ENCODE measurements at places on chromosomes 3 and 15. TPM values are rescaled to one million over a fixed set of nuclear protein-coding genes. Genes with fewer than 3 reads are reported as not detected.

DNA sequence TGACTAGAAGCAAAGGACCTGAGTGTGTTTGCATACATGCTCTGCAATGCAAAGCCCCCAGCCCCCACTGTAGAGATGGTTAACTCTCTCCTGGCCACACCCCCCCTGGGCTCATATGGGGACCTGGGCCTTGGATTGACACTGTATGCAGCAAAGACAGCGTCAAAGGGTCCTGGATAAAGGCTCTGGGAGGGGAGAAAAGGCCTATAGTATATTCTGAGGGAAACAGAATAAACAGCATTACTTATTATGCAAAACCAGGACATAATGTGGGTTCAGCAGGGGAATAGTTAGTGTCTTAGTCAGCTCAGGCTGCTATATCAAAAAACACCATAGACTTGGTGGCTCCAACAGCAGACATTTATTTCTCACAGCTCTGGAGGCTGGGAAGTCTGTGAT lies 158.7 kb downstream of the APBA2 start:
- H3K27me3 ChIP-seq = no peaks in the 10 kb centered on the region
- no peak for DNase-seq
- no peaks in the 10 kb centered on the region for H3K4me1 ChIP-seq
- no peaks in the 10 kb centered on the region for H3K36me3 ChIP-seq

- H3K36me3 ChIP-seq = no peaks in the 10 kb centered on the region
- no peak for DNase-seq
- H3K27me3 ChIP-seq = no peaks in the 10 kb centered on the region
- no peaks in the 10 kb centered on the region for H3K4me1 ChIP-seq
- H3K4me3 ChIP-seq = no peak overlapping the region
- no peak overlapping the region for H3K27ac ChIP-seq
These were observed 386.9 kb upstream of the CNTN3 start for GRCh38 chr3:75001330-75001729.

DNA sequence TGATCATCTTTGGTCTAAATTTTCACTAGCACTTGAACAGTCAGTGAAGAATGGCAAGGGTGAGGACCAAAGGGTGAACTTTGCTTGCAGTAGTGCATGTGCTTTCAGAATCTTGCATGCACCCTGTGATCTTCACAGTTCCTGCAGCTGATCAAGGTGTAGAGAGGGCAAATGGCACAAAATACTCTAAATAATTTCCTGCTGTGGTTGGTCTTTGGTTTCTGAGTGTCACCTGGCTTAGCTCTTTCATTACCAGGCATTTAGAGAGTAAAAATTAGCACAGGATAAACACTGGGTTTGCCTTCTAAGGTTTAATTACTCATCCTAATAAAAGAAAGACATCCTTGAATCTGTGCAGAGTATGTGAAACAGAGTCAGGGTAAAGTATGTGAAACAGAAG lies 11.4 kb downstream of the TIPARP start:
- H3K36me3 ChIP-seq = no peaks in the 10 kb centered on the region
- H3K4me3 ChIP-seq = peak overlapping the region; percentile 26
- no peak for DNase-seq
- H3K27me3 ChIP-seq = no peaks in the 10 kb centered on the region
- peak overlapping the region; percentile 4 for H3K27ac ChIP-seq
- H3K4me1 ChIP-seq = peaks cover 50% of the 10 kb centered on the region

DNA sequence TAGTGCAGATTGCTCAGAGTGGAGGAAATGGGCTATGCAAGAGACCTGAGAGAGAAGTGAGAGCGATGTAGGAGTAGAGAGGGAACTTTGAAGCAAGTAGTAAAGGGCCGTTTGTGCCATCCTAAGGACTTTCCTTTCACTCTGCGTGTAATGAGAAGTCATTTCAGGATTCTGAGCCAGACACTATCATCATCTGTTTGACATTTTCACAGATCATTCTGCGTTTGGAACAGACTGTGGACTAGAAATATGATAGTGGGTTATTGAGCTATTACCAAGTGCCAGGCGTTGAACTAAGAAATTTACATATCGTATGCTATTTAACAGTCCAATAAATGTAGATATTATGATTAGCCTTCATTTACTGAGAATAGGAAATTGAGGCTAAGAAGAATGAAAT lies 150.0 kb upstream of the ROBO2 start:
- H3K27ac ChIP-seq = no peak overlapping the region
- no peaks in the 10 kb centered on the region for H3K4me1 ChIP-seq
- H3K4me3 ChIP-seq = no peak overlapping the region
- no peaks in the 10 kb centered on the region for H3K27me3 ChIP-seq

QARS1 gene
- 185 TPM for polyA plus RNA-seq

- no peak overlapping the region for H3K4me3 ChIP-seq
- no peak for DNase-seq
- peaks cover 3% of the 10 kb centered on the region for H3K4me1 ChIP-seq
These were observed 77.8 kb downstream of the LIPC start for GRCh38 chr15:58509556-58509955.

DNA sequence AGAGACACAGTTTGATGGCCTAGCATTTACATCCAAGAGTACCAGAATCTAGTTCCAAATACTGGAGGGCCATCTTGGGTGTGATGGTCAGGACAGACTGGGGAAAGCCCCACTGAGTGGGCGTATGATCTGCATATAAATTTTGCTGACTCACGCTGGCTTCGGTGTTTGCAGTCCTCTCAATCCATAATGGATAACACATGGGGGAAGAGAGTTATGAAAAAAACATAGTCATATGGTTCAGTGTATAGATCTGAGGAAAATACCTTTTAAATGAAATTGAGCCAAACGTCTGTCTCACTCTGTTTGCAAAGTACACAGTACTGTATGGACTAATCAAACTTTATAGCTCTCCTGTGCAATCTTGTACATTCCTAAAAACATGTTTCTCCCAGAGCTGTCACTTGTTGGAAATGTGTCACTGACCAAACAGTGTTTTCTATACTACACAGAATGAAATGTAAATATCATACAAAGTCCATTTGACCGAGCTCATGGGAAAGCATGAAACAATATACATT lies 125.3 kb upstream of the THBS1 start:
- no peak overlapping the region for H3K27ac ChIP-seq
- peaks cover 5% of the 10 kb centered on the region for H3K4me1 ChIP-seq
- H3K36me3 ChIP-seq = no peaks in the 10 kb centered on the region
- DNase-seq = no peak
- H3K27me3 ChIP-seq = no peaks in the 10 kb centered on the region

CYP19A1 gene
- polyA plus RNA-seq = 0.59 TPM

RASL12 gene
- not detected for polyA plus RNA-seq

SST gene
- polyA plus RNA-seq = 0.30 TPM

GRCh38 chr3:159126261-159127020 lies 324.6 kb downstream of the MFSD1 start:
- no peaks in the 10 kb centered on the region for H3K4me1 ChIP-seq
- H3K27me3 ChIP-seq = no peaks in the 10 kb centered on the region
- H3K4me3 ChIP-seq = no peak overlapping the region
- no peaks in the 10 kb centered on the region for H3K36me3 ChIP-seq
- no peak for DNase-seq

- no peak for DNase-seq
- no peaks in the 10 kb centered on the region for H3K36me3 ChIP-seq
- no peak overlapping the region for H3K4me3 ChIP-seq
- H3K27me3 ChIP-seq = no peaks in the 10 kb centered on the region
These were observed 34.7 kb downstream of the GRK7 start for GRCh38 chr3:141797819-141798447.

DNA sequence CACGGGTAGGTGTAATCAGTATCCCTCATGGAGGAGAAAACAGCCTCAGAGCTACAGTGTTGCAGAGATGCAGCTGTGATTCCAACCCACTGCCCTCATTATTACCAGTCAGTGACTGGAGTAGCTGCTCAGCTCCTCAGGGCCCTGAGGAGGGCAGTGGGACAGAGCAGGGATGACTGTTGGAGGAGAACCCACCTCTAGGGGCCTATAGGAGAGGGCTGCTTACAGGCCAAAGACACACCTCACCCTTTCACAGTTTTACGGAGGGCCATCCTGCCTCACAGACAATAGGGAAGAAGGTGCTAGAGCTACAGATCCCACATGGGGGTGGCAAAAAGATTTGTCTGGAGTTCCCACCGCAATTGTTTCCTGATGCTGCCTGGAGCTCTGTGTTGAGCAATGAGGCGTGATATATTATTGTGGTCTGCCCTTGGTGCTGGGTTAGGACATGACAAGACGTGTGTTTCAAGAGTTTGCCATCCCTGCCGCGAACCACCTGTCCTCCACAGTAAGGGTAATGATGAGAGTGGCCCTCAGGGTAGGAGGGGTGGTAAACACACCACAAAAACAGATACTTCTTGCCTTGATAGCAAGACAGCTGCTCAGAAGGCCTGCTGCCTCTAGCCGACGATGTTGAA lies 140.5 kb upstream of the TPM1 start:
- DNase-seq = no peak
- no peak overlapping the region for H3K27ac ChIP-seq
- H3K4me1 ChIP-seq = no peaks in the 10 kb centered on the region
- H3K4me3 ChIP-seq = no peak overlapping the region
- no peaks in the 10 kb centered on the region for H3K27me3 ChIP-seq
- no peaks in the 10 kb centered on the region for H3K36me3 ChIP-seq

DNA sequence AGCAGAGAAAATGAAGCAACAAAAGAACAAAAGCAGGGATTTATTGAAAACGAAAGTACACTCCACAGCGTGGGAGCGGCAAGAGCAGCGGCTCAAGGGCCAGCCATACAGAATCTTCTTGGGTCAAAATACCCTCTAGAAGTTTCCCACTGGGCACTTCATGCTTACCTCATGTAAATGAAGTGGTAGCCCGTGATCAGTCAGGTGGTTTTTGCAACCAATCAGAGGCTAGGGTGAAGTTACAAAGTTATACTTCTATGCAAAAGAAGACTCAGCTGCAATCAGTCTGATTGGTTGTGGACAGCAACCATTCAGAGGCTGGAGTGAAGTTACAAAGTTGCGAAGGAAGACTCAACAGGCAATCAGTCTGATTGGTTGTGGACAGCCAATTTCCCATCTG lies 37.8 kb upstream of the TRH start:
- H3K36me3 ChIP-seq = no peaks in the 10 kb centered on the region
- no peaks in the 10 kb centered on the region for H3K4me1 ChIP-seq
- H3K27ac ChIP-seq = no peak overlapping the region
- peak overlapping the region; percentile 45 for H3K4me3 ChIP-seq
- DNase-seq = no peak

GRCh38 chr3:57155310-57155643 lies 9.9 kb downstream of the IL17RD start:
- no peaks in the 10 kb centered on the region for H3K27me3 ChIP-seq
- no peaks in the 10 kb centered on the region for H3K4me1 ChIP-seq
- DNase-seq = no peak
- H3K4me3 ChIP-seq = no peak overlapping the region
- H3K36me3 ChIP-seq = no peaks in the 10 kb centered on the region

DNA sequence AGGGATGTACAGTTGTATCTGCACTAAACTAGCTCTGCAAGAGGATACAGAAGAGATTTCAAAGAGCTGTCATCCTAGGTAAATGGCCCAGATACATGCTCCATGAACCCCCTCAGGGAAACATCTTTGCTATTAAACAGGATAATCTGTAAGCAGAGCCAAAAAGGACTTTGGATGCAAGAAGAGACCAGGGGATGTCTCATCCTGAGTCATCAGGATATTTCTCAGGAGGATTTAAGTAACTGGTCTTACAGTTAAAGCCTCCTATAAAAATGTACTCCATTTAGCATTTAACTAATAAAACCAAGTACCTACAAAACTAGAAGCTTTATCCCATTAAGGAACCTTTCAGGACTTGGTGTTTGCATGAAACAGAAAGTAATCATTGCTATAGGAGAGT lies 48.2 kb upstream of the PHLDB2 start:
- no peaks in the 10 kb centered on the region for H3K4me1 ChIP-seq
- no peaks in the 10 kb centered on the region for H3K36me3 ChIP-seq
- no peak for DNase-seq
- H3K4me3 ChIP-seq = no peak overlapping the region

CDHR4 gene
- polyA plus RNA-seq = not detected

ABHD5 gene
- polyA plus RNA-seq = 10.9 TPM

DNA sequence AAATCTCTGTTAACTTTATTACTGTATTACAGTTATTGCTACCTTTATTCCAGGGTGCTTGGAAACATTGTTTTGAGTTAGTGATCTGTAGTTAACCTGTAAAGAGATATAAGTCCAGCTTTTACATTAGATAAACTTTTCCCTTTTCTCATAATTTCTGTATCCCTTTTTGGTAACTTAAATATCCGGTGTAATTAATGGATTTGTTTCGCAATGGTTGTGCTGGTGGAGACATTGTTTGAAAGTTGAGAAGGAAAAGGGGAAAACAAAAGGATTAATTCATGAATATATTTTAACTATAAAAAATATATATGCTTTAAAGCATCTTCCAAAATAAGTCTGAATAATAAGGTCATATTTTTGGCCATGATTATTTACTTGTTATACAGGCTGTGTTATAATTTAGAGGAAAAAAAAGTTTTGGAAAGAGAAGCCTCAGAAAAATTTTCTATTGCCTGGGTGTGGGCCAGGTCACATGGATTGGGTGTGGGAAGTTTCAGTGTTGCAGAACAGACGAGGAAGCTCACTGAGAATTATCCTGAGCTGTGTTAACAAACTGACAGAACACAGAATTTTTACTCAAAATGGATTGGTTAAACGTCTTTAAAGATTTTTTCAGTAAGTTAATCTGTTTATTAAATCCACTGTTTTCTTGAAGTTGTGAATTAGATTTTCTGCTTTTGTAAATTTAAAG lies 27.7 kb upstream of the IL20RB start:
- H3K27ac ChIP-seq = no peak overlapping the region
- H3K36me3 ChIP-seq = peaks cover 10% of the 10 kb centered on the region
- no peaks in the 10 kb centered on the region for H3K27me3 ChIP-seq
- peaks cover 9% of the 10 kb centered on the region for H3K4me1 ChIP-seq
- H3K4me3 ChIP-seq = no peak overlapping the region

DNA sequence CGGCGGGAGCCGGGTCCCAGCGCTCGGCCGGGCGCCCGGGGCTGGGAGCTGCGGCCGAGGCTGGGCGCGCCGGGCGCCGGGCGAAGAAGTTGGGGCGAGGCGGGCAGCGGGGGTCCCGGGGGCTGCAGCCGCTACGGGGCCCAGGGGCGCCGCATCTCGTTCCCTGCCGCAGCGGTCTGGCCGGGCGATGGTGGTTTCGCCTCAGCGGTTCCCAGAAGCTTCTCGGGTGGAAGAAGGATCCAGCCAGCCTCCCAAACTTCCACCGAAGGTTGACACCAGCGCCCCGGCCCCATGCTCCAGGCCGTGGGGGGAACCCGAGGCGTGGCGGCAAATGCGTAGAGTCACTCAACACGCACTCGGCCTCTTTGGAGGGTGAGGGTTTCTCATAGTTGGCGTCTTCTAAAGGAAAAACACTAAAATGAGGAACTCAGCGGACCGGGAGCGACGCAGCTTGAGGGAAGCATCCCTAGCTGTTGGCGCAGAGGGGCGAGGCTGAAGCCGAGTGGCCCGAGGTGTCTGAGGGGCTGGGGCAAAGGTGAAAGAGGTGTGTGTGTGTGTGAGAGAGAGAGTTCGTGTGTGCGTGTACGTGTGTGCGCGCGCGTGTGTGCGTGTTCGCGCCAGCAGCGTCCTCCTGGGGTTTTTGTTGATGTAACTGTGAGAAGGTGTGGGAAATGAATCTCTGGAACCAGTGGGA lies 940 bp downstream of the BOC start:
- H3K36me3 ChIP-seq = no peaks in the 10 kb centered on the region
- H3K4me1 ChIP-seq = no peaks in the 10 kb centered on the region
- peaks cover 12% of the 10 kb centered on the region for H3K27me3 ChIP-seq
- no peak for DNase-seq
- no peak overlapping the region for H3K27ac ChIP-seq
- no peak overlapping the region for H3K4me3 ChIP-seq

GRCh38 chr3:188194332-188194731 lies 40.4 kb downstream of the LPP start:
- H3K4me3 ChIP-seq = no peak overlapping the region
- no peak for DNase-seq
- no peak overlapping the region for H3K27ac ChIP-seq
- no peaks in the 10 kb centered on the region for H3K27me3 ChIP-seq

INKA1 gene
- polyA plus RNA-seq = 9.9 TPM

- no peaks in the 10 kb centered on the region for H3K36me3 ChIP-seq
- H3K27me3 ChIP-seq = no peaks in the 10 kb centered on the region
- no peak for DNase-seq
These were observed 777 bp downstream of the GPR160 start for GRCh38 chr3:170038434-170039110.

CLDN18 gene
- 0.28 TPM for polyA plus RNA-seq
